ENCODE measurements at places on chromosomes 6 and 20. TPM values are rescaled to one million over a fixed set of nuclear protein-coding genes. Genes with fewer than 3 reads are reported as not detected.
A peak's percentile ranks its signal among the peaks of the same experiment; 100 is the strongest.

- DNase-seq: no peak
Measured at GRCh38 chr20:20286061-20286460, 81.8 kb upstream of the INSM1 start.

DNA sequence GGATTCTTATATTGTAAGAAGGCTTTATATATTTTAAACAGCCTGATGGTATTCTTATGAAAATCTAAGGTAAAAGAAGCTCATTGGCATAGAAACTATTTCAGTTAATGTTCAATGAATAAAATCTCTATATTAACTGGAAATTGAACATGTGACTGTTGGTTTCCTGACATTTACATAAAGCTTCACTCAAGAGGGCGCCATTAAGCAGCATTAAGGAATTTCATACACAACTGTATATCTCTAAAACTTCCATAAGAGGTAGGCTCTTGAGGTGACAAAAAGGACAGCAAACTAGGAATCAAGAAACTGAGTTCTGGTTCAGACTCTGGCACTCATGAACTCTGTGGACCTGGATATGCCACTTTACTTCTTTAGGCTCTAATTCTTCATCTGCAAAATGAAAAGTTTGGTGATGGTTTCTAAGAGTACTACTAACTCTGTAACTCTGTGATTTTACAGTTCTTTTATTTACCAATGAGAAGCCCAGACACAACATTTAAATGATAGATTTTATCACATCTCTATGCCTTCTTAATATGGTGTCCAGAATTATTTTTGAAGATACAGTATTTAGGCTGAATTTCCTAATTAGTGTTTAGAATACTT, 147.5 kb downstream of the FLRT3 start:
- DNase-seq: no peak

GRCh38 chr20:1802385-1803060, 92.7 kb upstream of the SIRPA start:
- DNase-seq: peak; percentile 73

GRCh38 chr6:108117427-108118358, 43.2 kb upstream of the OSTM1 start:
- DNase-seq: peak; percentile 92

DNA sequence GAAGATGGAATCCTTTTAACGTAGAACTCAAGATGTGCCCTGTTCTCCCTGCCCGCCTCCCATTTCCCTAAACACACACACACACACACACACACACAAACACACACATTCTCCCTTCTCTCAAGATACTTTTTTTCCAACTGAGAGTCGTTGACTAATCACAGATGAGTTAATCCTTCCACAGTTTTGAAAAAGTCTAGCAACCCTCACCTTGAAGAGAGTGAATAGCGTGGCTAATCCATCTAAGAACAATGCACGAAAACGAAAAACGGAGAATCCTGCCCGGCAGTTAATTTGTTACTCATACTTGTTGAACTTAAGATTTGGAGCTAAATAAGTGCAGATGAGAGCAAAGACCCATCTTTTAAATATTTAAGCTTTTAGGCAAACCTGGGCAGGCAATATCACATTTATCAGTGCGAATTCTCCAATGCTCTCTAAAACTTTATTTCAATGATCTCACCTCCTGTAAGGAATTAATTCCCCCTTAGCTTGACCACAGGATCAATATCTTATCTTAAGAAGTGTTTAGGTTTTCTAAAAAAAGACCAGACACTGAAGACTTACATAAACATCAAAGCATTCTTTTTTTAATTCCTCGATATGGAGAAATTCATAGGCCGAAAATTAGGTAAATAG, 1.1 kb downstream of the AGPAT4 start:
- no peak for DNase-seq

GRCh38 chr6:161442420-161442819, 168.6 kb upstream of the AGPAT4 start:
- DNase-seq: no peak

- peak; percentile 85 for DNase-seq
Measured at GRCh38 chr20:62156592-62157386, 13.2 kb downstream of the SS18L1 start.

DNA sequence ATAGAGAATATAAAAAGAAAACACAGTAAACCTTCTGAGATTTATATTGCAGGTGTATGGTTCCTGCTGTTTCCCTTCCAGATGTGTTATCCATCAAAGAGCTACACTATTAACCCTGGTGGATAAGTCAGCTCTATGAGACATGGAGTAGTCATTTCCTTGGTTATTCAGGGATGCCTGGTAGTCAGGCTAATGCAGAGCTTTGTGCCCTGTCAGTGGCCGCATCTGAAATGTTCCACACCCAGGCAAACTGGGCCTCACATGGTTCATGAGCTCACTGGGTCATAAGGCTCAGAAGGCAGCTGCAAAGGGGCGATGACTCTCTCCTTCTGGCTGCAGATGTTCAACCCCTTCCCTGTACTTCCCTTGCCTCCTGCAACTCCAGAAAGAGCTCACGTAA, 473.6 kb downstream of the EPHA7 start:
- no peak for DNase-seq

- DNase-seq: no peak
Measured at GRCh38 chr20:36085686-36086267, 68.8 kb upstream of the EPB41L1 start.

- no peak for DNase-seq
Measured at GRCh38 chr6:148112851-148113319, 229.8 kb upstream of the SASH1 start.

GRCh38 chr20:5996765-5997164, 46.3 kb downstream of the MCM8 start:
- DNase-seq: no peak

GRCh38 chr6:161393839-161394364, 120.0 kb upstream of the AGPAT4 start:
- DNase-seq: no peak

- DNase-seq: no peak
Measured at GRCh38 chr20:8766868-8767390, 302.0 kb upstream of the PLCB4 start.

DNA sequence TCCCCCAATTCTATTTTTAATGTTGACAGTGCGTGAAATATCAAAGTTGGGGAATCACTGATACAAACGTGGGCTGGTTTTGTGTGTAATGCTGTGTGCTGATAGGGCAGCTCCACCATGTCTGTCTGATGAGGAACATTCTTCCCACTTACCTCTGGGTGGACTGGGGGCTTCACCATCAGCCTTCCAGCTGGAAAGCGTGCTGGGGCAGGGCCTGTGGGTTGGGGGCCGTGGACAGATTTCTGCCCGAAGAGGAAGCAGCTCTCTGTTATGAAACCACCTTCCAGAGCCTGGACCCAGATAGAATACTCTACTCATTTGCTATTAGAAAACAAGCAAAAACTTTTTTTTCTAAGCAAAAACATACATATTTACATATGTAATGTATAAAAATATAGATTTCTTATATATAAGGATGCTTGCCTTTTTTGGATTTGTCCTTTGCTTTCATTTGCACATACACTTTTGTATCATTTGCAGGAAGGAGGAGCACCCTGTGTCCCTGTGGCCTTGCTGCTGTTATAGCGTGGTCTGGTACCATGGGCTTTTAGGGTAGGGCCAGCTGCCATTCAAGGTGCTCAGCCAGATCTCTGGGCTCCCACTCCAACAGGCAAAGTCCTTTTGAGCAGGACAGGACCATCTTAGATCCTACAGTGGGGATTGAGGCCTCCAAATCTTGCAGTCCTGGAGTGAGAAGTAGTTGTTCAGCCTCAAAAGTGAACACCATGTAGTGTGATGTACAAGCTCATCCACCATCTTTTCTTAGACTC, 48.1 kb downstream of the DUSP22 start:
- DNase-seq: no peak

Gene DYNLT2
- total RNA-seq: 1.1 TPM

Gene ATP9A
- total RNA-seq: 24.8 TPM

Gene CGAS
- total RNA-seq: 8.2 TPM

Gene MEI4
- not detected for total RNA-seq

Gene TNF
- total RNA-seq: 4.0 TPM

Gene RAE1
- 31.0 TPM for total RNA-seq

Gene SNPH
- 2.3 TPM for total RNA-seq

Gene WFDC12
- 7.1 TPM for total RNA-seq

Measured in upper lobe of left lung (tissue), 6 donors.